ENCODE measurements at places on chromosomes 7 and 10.
A peak's percentile ranks its signal among the peaks of the same experiment; 100 is the strongest.

DNA sequence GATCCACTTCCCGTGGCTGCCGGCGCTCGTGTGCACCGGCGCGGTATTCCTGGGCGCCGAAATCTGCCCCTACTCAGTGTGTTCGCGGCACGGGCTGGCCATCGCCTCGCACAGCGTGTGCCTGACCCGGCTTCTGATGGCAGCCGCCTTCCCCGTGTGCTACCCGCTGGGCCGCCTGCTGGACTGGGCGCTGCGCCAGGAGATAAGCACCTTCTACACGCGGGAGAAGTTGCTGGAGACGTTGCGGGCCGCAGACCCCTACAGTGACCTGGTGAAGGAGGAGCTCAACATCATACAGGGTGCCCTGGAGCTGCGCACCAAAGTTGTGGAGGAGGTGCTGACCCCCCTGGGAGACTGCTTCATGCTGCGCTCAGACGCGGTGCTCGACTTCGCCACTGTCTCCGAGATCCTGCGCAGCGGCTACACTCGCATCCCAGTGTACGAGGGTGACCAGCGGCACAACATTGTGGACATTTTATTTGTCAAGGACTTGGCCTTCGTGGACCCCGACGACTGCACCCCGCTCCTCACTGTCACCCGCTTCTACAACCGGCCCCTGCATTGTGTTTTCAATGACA lies 1.3 kb downstream of the CNNM1 start:
- DNase-seq: no peak

DNA sequence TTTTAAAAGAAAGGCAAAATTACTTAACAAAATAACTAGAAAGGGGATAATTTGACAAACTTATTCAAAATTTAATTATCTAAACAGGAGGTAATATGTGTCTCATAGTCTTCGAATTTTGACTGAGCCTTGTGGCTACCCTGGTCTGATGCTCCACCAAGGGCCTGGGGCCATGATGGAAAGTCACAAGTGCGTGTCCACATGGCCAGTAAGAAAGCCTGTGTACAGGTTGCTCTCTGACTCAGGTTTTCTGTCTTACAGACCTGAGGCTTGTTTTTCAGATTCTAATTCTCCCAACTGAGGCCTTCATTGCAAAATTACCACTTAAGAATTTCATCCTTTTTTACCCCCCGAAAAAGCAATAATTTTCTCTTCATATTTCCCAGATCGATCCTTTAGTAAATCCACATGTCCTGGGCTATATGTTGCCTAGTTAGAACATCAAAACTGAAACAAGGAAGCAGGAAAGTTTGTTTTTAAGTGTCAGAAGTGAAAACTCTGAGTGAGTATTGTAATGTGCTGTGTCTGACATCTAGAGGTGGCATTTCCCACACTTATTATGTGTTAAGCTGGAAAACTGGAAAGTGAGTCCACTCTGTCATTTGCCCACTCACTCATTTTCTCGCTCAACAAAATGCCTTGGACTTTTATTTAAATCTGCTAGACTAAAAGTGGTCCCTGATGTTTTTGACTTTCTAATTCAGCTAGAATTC lies 10.0 kb downstream of the CYP3A43 start:
- DNase-seq: no peak

DNA sequence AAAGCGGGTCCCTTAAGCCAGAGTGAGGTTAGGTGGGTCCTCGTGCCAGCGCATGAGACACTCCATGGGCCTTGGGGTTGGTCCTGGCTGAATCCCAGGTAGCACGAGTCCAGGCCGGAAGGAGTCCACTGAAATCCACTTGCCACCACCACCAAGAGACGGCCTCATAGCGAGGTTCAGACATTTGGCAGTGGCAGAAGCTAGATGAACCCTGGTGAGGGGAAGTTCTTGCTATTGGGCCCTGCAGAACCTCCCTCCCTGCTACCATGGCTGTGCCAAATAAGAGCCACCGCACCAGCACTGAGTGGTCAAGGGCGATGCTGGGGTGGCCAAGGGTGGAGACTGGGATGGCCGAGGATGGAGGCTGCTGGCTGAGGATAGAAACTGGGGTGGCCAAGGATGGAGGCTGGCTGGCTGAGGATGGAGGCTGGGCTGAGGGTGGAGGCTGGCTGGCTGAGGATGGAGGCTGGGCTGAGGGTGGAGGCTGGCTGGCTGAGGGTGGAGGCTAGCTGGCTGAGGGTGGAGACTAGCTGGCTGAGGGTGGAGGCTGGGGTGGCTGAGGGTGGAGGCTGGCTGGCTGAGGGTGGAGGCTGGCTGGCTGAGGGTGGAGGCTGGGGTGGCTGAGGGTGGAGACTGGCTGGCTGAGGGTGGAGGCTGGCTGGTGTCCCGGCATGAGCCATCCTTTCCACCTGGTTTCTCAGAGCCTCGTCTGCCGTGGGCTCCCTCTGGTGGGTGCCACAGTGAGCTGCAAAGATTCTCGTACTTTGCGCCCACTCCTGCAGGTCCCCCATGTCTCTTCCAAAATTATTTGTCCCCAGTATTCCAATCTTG lies 88.2 kb downstream of the ELFN1 start:
- DNase-seq: no peak

GRCh38 chr10:60980997-60981396 lies 37.0 kb upstream of the RHOBTB1 start:
- no peak for DNase-seq

DNA sequence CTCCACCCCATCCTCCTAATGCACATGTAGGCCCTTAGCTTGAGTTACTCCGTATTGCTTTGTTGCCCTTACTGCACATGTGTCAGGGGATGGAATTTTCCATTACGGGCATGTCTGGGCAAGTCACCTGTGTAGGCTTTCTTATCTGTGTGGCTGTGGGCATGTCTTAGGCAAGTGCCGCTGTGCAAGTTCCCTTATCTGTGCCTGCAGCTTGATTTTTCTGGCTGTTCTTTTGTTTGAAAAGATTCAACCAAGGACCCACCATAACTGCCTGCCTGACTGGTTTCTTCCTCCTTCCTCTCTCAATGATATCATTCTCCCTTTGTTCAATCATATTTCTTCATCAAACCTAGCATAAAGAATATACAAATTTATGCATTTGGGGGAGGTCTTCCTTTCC lies 88.5 kb downstream of the AKR1D1 start:
- no peak for DNase-seq

DNA sequence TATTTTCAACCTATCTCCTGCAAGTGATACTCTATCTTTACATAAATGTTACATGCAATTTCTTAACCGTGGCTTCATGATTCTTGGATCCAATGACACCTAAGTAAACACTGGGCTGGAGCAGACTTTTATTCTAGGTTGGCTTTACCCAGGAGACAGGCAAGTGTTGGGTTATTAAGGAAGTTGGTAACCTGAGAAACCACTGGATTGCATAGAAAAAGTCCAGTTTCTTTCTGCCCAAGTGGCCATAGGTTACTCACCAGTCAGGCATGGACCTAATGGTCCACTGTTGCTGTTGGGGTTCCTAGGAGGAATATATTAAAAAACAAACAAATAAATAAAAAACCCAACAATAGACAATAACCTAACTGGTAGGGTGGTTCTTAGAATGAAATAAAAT lies 112.8 kb downstream of the SEMA3D start:
- DNase-seq: no peak

DNA sequence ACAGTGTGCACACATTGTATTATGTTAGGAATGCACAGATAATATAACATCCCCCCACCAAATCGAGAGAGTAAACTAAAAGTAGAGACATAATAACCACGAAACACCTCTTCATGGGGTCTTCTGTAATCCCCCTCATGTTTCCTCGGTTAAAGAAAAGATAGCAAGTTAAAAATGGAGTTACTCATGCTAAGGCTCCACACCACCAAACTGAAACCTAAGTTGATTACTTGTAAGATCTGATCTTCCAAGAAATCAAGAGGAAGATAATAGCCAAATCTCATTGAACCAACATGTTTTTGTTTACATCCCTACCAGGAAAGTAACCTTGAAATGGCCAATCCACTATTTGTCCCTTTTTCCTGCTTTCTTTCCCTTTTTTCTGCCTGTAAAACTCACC lies 11.7 kb upstream of the ETV1 start:
- DNase-seq: no peak

DNA sequence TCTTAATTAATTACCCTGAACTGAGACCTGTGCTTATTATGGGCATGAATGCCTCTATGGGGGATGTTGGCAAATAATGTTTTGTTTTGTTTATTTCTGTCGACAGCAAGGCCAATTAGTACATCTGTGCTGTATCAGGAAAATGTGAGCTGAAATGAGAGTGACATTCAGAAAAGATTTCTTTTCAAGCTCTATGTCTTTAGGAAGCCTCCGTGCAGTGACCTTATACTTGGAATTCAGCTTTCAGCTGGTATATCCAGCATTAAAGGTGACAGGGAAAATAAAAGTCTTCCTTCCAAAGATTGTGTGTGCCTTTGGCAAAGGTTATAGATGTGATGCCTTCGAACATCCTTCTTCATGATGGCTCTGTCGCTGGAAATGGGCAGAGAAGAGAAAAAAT lies 1061.1 kb downstream of the SORCS3 start:
- DNase-seq: no peak

GRCh38 chr7:82715344-82715743 lies 271.8 kb upstream of the CACNA2D1 start:
- DNase-seq: no peak

DNA sequence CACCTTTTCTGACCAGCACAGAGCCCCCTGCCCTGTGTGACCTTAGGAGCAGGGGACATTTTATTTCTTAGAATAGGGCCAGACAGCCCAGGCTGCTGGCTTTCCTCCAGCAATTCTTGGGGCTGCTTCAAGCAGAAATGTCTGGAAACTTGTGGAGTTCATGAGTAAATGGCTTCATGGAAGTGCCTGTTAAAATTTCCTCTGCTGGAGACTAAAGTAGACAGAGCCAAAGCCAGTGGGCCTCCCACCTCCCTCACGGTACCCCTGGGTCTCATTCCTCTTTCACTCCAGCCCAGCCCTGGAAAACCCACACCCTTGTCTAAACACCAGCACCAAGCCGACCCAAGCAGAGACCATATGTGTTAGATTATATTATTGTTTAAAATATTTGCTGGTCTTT lies 505.5 kb upstream of the ZMIZ1 start:
- DNase-seq: no peak

- no peak for DNase-seq
These were observed 47.1 kb downstream of the NT5C2 start for GRCh38 chr10:103145860-103146466.

DNA sequence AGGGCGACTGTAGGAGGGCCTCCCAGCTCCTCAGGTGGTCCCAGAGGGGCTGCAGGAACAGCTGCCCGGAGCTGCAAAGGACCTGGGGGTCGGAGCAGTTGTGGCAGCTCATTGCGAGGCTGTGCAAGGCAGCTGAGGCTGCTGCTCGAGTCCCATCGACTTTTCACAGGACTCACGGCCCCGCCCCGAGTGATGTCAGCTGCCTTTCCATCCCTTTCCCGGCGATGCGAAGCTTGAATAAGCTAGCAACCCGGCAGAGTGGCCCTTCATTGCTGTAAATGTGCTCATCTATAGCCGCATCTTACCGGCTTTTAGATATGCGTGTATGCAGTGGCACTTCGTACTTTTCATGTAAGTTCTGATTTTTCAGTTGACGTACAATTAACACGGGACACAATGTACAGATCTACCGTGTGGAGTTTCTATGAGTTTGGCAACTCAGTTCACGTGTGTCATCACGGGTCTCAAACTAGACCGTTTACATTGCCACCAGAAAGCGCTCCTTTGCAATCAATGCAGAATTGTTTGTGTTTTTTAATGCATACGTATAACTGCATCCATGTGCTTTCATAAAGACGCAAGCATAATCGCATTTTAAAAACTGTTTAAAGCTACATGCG lies at the start of gene CH25H:
TSS of gene CH25H (minus strand) at position 137 of the 620 bp plus-strand sequence. CDS start at position 112, 25 bp downstream.
- peak; percentile 82 for DNase-seq
